Cardiac atrium fibroblast (primary cell): ENCODE measurements at places on chromosomes 4 and X. TPM values are rescaled to one million over a fixed set of nuclear protein-coding genes. Genes with fewer than 3 reads are reported as not detected.

The DDIT4L gene
- 0.18 and 1.6 TPM in 2 replicates for total RNA-seq

The MSANTD1 gene
- 0.36 TPM in 1 of 2 replicates, not detected in the other for total RNA-seq

The MID1 gene
- 33.8 and 35.5 TPM in 2 replicates for total RNA-seq

The EDA2R gene
- 3.2 and 7.1 TPM in 2 replicates for total RNA-seq

The CTAG1A gene
- not detected in 2 replicates for total RNA-seq

The GAGE12J gene
- total RNA-seq, result not detected in 2 replicates

The ETDA gene
- total RNA-seq, result not detected in 2 replicates

The SFRP2 gene
- total RNA-seq, result not detected in 2 replicates

The DYNLT3 gene
- 39.5 and 43.9 TPM in 2 replicates for total RNA-seq

The DRP2 gene
- total RNA-seq, result 0.49 and 1.3 TPM in 2 replicates

The ZNF827 gene
- 1.4 and 7.5 TPM in 2 replicates for total RNA-seq

The CAPN6 gene
- total RNA-seq, result not detected in 2 replicates

The HDX gene
- total RNA-seq, result 1.8 TPM in 2 replicates

The BEX2 gene
- total RNA-seq, result not detected in 2 replicates

The ASMT gene
- total RNA-seq, result not detected in 2 replicates

The NXF3 gene
- total RNA-seq, result not detected in 2 replicates
